CD4-positive, alpha-beta T cell treated with Interleukin-4 for 4 hours (primary cell): ENCODE measurements at places on chromosomes 16 and 17.

- DNase-seq, result no peak
Measured at GRCh38 chr17:7010523-7010922, 1.9 kb upstream of the RNASEK start.

DNA sequence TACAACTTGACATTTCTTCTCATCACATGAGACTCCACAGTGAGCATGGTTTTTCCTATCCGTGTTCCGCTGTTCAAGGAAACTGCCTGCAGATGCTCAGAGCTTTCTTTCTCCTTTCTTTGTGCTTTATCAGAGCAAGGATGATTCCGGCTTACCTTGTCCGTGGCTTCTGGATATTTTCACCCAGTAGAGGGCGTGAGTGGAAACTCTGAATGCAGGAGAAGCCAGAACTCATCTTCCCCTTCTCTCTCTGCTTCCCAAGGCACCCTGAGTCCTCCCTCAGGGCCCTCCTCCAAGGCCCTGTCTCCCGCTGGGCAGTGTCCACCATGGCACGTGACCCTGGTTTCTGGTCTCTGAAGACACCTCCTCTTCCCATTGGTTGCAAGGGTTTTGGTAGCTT lies 721.1 kb upstream of the RBFOX1 start:
- no peak for DNase-seq

- DNase-seq, result no peak
Measured at GRCh38 chr17:37299257-37299980, 76.4 kb upstream of the C17orf78 start.

DNA sequence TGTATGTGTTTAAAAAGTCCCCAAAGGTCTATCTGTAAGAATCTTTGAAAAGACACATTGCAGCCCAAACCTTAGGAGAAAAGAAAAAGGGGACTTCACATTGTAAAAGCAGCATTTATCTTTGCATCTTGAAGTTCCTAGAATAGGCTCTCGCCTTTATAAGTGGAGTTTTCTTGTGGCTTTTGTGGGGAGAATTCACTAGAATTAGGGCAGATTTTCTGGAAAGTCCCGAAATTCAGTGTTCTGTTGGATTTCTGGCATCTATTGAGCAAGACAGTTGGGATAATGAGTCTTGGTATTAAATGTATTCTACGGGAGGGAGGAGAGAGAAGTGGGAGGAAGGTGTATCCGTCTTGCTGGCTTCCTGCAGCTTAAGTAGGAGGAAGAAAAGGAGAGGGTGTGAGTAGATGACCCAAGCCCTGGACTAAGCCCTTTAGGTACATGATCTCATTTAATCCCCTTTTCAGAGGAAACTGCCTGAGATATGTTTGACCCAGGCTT lies 62.6 kb downstream of the PRKCA start:
- peak; percentile 46 for DNase-seq

DNA sequence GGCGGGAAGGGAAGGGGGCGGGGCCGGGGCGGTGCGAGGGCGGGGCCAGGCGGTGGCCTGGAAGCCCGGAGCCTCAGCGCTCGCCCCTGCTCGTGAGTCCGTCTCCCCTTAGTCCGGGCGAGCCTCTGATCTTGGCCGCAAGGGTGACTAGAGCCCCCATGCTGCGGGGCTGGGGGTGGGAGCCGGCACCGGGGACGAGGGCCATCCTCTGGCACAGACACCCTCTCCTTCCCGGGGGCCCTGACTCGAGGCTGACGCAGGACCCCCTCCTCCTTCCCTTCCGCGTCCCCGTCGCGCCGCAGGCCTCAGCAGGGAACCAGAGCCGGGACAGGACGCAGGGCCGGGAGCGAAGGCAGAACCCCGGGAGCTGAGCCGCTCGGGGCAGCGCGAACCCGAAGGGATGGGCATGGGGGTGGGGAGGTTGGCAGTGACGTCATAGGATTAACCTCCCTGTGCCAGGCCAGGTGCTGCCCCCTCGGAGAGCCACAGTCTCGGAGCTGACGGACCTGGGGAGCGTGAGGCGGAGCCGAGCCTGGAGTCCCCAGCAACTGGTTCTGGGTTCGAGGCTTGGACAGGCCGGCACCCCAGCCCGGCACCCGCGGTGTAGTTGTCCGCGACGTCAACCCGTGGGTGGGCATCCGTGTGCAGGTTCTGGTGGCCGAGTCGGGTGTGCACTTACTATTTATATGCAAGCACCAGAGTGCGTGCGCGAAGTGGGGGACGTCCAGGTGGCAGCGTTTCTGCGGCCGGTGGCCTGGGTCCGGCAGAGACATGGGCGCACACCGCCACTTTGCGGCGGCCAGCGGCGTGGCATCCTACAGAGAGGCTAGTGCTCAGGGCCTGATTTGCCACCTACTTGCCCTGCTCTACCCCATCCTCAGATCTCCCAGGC lies 503 bp upstream of the PLCD3 start:
- DNase-seq, result peak; percentile 51

DNA sequence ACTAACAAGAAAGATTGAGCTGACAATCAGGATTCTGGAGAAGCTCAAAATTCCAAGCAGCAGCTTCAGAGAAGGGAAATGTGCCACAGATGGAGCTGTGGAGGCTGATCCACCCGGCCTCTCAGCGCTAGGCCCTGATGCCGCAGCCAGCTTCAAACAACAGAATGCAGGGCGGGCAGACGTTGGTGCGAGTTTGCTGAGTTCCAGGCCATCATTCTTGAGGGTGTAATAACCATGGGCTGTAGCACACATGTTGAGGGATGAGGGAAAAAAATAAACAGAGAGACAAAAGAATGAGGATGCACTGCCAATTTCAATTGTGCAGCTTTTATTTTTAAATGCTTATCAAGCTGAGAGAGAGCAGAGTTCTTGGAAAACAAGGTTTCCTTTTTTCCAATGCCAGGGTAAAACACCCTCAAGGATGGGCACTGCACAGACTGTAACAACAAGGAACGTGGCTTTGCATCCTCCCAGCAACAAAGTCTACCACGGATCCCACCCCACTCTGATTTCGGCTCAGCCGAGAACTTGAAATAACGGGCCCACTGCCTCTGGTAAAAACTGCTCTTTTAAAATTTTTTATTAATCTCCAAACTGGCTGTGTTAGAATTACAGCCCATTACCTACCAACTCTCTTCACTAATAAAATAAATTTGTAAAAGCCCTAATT lies 90.2 kb downstream of the SMG6 start:
- no peak for DNase-seq

DNA sequence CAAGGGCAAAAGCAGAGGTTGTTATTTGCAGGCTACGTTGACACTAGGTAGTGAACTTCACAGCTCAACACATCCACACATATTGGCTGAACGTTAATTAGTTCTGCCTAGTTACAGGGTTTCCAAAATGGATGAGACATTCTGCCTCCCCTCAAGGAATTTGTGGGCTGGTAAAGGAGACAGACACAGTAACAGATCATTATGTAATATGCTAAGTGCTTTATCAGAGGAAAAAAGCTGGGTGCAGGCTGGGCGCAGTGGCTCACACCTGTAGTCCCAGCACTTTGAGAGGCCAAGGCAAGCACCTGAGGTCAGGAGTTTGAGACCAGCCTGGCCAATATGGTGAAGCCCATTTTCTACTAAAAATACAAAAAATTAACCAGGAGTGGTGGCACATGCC lies 26.2 kb downstream of the BMERB1 start:
- DNase-seq, result no peak

DNA sequence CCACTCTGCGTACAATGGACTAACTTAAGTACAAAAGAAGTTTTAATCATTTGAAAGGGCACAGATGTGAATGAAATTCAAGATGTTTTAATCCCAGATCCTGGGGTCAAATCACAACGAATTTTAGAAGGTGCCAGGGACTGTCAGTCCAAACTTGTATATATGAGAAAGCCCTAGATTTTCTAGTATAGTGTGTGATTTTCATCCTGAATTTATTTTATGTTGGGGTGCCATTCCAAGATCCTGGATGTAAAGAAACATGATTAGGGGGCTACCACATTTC lies 64.3 kb downstream of the TUBD1 start:
- DNase-seq, result no peak

GRCh38 chr16:27511657-27512448 lies 37.9 kb downstream of the GTF3C1 start:
- no peak for DNase-seq

- DNase-seq, result no peak
Measured at GRCh38 chr16:78183437-78184237, 84.2 kb downstream of the WWOX start.

- DNase-seq, result no peak
Measured at GRCh38 chr17:48373883-48374282, 56.1 kb downstream of the SKAP1 start.

GRCh38 chr16:53065461-53066061 lies 10.8 kb downstream of the CHD9 start:
- DNase-seq, result no peak

- peak; percentile 67 for DNase-seq
Measured at GRCh38 chr16:56610017-56610608, 1.7 kb downstream of the MT2A start.

GRCh38 chr17:13540546-13540945 lies 61.2 kb downstream of the HS3ST3A1 start:
- no peak for DNase-seq

DNA sequence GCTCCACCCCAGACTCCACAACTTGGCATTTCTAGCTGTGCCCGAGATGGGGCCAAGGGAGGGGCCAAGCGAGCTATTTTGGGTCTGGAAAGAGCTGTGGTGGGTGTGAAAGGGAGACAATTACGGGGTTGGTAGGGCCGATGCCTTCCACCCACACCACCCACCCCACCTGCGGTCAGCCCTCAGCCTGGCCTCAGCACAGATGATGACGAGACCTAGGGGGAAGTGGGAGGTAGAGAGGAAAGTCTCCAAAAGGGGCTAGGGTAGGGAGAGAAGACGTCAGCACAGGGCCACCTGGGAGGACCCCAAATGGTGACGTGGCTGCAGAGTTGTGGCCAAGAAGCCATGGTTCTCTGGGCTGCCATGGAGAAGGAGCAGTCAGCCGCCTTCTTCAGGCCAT lies 83.1 kb downstream of the SDK2 start:
- DNase-seq, result no peak

- no peak for DNase-seq
Measured at GRCh38 chr17:62995377-62995885, 29.4 kb downstream of the TANC2 start.

DNA sequence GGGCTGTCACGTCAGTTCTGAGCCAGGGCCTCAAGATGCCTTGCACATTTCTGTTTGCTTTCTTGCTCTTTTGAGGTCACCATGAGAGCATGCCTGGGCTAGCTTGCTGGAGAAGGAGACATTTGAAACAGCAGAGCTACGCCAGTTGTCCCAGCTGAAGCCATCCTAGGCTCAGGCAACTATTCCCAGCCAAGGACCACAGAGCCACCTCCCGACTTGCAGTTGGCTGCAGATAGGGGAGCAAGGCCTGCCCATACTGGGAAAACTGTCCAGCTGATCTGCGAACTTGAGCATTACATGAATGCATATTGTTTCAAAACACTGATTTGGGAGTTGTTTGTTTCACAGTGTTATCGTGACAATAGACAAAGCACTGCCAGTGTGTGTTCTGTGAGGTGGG lies 340.8 kb downstream of the XYLT1 start:
- no peak for DNase-seq

DNA sequence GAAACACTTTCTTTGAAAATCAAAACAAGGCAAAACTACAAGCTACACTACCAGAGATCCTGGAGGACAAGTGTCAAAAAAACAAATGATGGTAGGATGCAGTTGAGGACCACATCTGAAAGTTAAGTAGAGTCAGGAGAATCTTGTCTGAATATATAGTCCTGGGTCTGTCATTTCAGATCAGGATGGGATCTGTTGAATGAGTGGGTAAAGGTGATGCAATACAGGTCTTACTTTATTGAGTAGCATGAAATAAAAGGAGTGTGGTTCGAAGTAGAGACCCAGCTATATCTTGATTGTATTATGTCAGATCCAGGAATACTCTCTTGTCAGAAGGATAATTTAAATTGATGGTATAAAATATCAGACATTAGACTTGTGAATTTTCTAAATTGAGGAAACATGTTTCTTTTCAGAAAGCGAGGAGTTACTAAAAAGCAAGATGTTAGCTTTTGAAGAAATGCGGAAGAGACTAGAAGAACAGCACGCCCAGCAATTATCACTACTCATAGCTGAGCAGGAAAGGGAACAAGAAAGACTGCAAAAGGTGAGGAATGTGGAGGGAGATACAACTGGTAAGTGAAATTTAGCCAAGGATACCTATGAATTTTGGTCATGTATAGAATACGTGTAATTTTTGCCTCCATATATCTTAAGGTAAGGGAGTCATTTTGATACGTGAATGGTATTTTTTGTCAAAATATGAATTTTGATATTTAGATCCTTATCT lies 15.1 kb upstream of the VPS35L start:
- DNase-seq, result no peak

GRCh38 chr16:83100679-83101078 lies 473.9 kb downstream of the CDH13 start:
- DNase-seq, result no peak

- DNase-seq, result no peak
Measured at GRCh38 chr16:629833-630248, 944 bp upstream of the WFIKKN1 start.

DNA sequence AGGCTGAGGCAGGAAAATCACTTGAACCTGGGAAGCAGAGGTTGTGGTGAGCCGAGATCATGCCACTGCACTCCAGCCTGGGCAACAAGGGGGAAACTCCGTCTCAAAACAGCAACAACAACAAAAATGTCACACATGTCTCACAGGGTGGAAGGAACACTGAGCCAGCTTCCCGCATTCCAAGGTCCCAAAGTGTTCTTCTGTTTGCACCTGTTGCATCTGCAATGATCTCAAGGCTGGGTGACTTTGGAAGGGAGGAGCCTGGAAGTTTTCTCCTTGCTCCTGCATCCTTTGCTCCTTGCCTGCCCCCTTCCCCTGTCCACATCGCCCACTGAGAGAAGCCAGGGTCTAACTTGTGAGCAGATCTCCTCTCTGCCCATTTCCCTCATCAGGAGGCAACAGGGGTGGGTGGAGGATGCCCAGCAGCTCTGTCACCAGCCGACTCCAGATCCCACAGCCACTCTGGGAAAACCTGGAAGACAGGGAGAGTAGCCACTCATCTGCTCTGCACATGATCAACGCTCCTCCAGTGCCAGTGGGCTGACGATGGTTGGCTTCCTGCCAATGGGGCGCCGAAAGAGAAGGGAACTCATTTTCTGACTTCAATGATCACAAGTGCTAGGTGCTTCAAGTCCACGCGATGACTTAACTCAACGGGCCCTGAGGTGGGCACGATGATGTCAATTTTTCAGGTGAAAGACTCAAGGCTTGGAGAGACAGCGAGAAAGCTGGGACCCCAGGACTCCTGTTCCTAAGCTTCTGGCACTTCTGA lies 12.6 kb downstream of the CHST6 start:
- no peak for DNase-seq

- no peak for DNase-seq
Measured at GRCh38 chr16:73616770-73617169, 568.8 kb upstream of the ZFHX3 start.

DNA sequence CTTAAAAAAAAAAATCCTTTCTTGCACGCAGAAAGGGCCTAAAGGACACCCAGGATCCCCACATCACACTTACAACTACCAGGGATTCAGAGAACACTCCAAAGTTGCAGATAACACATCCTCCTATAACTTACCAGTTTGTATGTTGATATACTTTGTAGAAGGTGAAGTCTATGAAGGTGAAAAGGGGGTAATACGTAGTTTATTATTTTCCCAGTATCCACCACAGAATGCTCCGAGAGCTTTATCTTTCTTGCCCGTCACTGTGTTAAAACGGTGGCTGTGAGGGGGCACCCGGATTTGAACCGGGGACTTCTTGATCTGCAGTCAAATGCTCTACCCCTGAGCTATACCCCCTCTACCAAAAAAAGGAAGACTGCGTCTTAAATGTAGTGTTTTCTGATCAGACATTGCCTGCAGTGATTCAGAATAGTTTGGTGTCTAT lies 7.9 kb upstream of the RPL23 start:
- DNase-seq, result no peak

GRCh38 chr16:8967132-8967821 lies 3.6 kb upstream of the USP7 start:
- no peak for DNase-seq

- DNase-seq, result no peak
Measured at GRCh38 chr16:69535123-69536050, 30.4 kb upstream of the NFAT5 start.
